ENCODE measurements at places on chromosomes 3 and 15.
A peak's percentile ranks its signal among the peaks of the same experiment; 100 is the strongest.

GRCh38 chr3:38738630-38739395 is 77.2 kb downstream of the SCN10A start:
- DNase-seq: peak; percentile 70

DNA sequence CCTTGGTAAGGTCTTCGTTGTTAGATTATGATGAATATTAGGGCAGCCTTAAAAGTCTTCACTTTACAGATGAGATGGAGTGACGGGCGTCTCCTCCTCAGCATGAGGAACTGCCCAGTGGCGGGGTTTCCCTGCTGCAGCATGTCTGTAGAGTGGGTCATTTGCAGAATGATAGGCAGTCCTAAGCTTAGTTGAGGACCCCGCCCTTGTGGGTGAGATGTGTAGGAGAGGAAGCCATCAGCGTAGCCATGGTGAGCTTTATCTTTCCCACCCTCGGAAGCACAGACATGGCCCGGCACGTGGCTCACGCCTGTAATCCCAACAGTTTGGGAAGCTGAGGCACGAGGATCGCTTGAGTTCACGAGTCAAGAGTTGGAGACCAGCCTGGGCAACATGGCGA is 877 bp downstream of the NIT2 start:
- peak; percentile 47 for DNase-seq

- DNase-seq: no peak
Measured at GRCh38 chr15:57923750-57924149, 141.8 kb downstream of the ALDH1A2 start.

DNA sequence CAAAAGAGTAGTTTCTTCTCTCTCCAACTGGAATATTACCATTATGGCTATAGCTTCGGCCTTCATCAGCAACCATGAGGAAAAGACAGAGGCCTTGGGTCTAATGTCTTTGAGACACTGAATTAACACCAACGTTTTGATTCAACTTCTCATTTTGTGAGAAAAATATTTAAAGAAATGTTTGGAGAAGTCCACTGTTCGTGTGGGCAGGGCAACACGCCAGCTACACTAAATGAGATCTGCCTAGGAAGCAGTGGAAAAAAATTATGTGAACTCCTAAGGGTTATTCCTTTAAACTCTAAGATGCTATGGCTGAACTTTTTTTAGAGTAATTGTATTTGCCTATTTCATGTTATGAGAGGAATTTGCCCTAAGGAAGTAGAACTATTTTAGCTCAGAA is 41.8 kb downstream of the NCEH1 start:
- no peak for DNase-seq

GRCh38 chr3:59753808-59754450 is 704.1 kb upstream of the CFAP20DC start:
- no peak for DNase-seq

DNA sequence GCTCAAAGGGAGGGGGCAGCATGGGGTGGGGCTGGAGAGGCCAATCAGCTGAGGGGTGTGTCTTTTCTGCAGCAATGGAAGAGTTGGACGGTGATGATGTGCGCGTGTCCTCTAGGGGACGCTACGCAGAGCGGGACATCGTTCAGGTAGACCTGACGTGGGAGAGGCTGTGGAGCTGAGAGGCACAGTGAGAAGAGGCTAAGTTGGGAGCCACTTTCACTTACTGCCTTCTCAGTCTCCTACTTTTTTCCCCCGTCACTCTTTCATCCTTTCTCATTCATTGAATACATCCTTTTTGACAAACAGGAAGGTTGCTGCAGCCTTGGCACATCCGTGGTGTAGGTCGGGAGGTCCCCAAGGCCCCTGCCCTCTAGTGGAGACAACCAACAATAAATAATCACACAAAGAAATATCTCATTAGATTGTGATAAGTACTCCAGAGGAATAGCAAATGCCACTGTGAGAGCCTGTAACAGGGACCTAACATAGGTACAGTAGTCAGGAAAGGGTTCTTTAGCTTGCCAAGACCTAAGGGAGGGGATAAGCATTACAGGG is 4.4 kb upstream of the BRPF1 start:
- DNase-seq: peak; percentile 51

DNA sequence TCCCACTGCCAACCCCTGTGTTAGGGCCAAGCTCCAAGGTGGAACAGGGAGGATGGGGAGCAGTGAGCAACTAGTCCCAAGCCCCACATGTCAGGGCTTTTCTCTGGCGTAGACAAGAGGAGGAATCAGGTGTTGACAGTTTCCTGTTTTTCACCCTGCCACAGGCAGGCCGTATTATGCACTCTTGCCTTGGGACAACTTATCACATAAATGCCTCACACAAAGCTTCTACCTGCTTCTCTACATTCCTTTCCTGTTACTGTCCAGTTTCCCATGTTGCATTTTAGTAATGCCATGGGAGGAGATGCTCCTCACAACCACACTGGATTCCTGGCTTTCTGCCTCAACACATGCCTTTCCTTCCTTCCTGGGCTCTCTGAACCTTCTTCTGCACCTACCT is 381.2 kb upstream of the ATP11B start:
- no peak for DNase-seq

DNA sequence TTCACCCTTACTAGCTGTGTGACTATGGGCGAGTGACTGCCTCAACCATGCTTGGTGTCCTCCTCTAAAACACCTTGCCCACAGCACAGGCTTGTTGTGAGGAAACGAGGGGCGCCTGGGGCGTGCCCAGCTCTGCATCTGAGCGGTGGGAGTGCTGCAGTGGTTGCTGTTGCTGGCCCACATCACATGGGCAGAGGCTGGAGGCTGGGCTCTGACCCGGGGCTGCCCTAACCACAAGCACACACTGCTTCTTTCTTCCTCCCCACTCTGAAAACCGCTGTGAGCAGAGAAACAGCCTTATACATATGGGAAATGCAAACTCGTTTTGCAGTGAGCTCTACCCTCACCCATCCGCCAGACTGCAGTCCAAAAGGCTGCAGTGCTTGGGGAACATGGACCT is 74.8 kb upstream of the RPL32 start:
- DNase-seq: no peak

GRCh38 chr15:85941186-85941855 is 138.3 kb upstream of the AGBL1 start:
- DNase-seq: no peak

DNA sequence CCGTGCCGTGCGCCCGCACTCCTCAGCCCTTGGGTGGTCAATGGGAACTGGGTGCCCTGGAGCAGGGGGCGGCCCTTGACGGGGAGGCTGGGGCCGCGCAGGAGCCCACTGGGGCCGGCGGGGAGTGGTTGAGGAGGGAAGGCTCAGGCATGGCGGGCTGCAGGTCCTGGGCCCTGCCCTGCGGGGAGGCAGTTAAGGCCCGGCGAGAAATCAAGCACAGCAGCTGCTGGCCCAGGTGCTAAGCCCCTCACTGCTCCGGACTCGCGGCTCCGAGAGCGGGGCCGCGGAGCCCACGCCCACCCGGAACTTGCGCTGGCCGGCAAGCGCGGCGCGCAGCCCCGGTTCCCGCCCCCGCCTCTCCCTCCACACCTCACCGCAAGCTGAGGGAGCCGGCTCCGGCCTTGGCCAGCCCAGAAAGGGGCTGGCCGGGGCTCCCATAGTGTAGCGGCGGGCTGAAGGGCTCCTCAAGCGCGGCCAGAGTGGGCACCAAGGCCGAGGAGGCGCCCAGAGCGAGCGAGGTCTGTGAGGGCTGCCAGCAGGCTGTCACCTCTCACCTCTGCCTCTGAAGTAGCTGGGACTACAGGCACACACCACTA is 7.8 kb downstream of the GP9 start:
- DNase-seq: no peak

DNA sequence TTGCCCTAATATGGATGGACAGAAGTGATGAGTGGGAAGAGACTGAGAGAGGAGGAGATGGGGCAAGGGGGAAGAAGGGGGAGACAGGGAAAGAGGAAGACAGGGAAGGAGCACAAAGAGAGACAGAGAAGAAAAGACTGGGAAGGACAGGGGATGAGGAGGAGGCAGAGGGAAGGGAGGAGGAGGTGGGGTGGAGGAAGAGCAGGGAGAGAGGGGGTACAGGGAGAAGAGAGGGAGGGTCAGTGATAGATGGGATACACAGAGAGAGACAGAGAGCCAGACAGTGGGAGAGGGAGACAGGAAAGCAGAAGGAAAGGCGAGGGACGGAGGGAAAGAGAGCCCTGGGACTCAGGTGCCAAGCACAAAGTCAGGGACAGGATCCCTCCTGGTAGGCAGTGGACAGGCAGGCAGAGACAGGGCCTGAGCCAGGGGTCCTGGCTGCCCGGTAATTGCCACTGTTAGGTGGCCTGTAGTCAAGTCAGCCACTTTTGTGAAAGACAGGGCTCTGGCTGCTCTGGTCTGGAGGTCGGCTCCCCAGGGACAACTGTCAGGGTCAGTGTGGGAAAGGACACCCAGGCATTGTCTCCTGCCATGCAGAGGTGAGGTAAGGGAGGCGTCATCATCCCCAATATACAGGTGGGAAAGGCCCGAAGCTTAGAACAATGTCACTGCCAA is 9.8 kb downstream of the VILL start:
- no peak for DNase-seq

- no peak for DNase-seq
Measured at GRCh38 chr3:159894386-159894785, 94.2 kb upstream of the IL12A start.

DNA sequence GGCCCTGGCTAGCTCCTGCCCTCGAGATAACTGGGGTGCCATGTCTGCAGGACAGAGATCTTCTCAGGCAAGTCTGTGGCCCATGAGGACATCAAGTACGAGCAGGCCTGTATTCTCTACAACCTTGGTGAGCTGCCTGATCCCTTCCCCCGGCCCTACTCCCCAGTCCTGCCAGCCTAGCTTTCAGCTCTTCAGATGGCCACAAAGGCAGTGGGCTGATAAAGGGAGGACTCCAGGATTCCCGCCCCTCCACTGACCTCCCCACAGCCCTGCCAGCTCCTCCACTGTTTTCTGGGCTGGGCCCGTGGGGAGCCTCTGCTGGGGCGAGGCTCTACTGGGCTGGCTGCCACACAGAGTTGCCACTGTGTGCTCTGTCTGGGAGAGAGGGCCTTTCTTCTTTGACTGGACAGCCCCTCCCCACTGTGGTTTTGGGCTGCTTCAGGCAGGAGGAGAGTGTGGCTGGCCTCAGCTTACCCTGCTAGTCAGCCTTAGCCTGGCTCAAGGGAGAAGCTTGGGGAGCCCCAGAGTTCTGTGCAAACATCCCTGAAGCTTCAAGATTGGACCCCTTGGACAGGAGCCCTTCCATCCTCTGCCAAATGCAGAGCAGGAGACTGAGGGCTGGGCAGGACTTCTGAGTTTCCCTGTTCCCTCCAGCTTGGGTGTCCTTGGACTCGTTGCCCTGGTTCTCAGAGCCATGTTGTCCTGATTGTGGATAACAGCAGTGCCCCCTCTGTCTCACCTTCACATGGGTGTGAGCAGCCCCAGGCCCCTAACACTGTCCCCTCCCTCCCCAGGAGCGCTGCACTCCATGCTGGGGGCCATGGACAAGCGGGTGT is 24.4 kb downstream of the PTPN23 start:
- DNase-seq: peak; percentile 24

DNA sequence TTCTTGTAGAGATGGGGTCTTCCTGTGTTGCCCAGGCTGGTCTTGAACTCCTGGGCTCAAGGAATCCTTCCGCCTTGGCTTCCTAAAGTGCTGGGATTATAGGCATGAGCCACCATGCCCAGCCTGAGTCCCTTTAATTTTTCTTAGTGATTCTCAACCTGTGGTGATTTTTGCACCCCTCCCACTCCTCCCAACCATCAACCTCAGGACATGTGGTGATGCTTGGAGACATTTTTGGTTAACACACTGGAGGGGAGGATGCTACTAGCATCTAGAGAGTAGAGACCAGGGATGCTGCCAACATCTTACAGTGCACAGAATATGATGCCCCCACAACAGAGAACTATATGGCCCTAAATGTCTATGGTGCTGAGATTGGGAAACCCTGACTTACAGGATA is 83.0 kb upstream of the LMOD3 start:
- no peak for DNase-seq

DNA sequence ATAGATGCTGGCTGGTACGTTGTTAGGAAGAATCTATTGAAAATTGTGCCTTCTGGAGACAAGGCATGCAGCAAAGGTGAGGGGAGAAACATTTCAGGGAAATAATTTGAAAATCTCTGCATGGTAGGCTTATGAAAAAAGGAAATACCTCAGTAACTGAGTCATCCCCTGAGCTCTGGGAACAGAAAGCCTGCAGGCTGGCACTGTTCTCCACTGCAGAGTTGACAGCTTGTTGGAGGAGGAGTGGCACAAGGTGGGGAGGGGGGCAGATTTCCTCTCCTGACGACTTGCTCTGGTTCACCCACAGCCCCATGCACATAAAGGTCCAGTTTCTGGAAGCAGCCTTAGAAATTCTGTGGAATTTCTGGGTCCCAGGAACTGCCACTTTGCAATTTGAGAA is 179.4 kb downstream of the ABHD5 start:
- DNase-seq: no peak

GRCh38 chr15:53591041-53591440 is 168.4 kb downstream of the WDR72 start:
- no peak for DNase-seq

DNA sequence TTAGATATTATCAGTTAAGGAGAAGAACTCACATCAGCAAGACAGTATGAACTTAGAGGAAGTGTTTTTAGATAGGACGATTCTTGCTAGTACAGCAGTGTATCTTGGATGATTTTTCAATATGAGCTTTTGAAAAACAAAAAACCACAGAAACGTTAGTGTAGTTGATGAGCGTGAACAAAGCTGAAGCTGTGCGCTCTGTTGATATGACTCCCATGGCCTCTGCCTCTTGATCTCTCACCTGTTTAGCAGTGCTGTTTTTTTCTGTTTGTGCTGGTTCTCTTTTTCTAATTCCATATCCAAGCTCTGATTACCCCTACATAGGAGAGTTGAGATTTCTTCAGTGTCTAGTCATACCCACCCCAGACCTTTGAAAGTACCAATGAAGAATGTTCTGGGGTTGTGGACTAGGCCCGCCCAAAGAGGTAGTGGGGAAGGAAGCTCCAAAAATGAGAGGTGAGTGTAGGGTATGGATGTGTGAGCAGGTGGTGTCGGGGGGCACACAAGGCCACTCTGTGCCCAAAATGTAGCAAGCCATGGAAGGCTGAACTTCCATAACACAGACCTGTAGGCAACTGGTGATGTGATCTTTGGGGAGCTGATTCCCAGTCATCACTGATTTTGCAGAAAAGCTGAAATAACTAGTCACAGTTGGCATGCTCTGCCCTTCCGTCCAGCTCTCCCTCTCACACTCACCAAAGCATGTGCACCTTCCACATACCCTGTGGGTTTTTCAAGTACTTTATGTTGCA is 20.0 kb upstream of the CMTM7 start:
- no peak for DNase-seq

- no peak for DNase-seq
Measured at GRCh38 chr15:57662802-57663201, 43.7 kb upstream of the POLR2M start.

DNA sequence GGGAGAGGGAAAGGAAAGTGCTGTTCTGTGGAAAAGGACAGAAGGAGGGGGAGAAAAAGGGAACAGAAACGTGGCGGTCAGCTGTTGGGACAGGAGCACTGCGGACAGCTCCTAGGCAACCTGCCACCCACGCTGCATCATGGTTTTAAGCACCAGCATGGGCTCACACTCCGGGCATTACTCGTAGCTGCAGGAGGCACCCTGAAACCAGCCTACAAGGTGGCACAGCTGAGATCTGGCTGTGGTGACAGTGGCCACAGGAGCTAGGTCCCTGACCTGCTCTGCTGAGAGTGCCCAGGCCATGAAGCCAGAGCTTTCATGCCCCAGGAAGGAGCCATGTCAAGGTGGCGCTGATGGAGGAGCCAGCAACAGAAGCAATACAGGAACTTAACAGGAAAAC is 161.4 kb upstream of the ST8SIA2 start:
- no peak for DNase-seq

GRCh38 chr3:126288314-126288713 is 68.9 kb downstream of the KLF15 start:
- no peak for DNase-seq

Data from SK-N-SH (cell line).